ENCODE measurements at places on chromosomes 6 and 20. TPM values are rescaled to one million over a fixed set of nuclear protein-coding genes. Genes with fewer than 3 reads are reported as not detected.

DNA sequence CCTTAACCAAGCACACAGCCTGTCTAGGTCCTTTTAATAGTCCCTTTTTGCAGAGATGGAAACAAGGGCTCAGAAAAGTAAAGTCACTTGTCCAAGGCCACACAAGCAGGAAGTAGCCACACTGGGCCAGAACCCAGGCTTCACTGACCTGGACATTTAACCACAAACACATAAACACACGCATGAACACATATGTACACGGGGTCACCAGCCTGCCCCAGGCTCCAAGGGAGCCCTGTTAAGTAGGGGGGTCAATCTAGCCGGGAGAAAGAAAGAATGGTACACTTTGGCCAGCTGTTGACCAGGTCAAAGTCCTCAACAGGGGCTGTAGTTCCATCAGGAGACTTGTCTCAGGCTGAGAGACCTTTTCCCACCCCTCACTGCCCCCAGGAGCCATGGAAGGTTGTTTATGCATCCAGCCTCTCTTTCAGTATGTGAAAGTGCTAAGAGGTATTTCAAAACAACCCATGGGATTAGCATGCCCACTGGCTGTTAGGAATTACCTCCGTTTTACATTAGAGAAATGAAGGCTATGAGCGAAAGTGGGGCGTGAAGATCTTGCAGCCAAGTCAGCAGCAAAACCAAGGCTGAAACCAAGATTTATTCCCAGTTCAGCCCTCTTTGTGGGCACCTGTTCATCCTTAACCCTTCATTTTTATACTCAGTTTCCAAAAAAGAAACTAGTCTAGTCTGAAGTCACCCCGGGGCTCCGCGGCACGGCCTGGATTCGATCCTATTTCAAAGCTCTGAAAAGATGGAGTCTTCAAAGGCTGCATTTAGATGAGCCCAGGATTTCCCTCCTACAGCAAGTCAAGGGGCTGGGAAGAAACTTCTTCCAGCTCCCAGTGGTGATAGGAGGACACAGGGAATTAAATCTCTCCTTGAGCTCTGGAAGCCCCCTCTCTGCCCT is 9.8 kb downstream of the SDC4 start:
- DNase-seq, result no peak

Gene IRF4
- 1.0 TPM for total RNA-seq

DNA sequence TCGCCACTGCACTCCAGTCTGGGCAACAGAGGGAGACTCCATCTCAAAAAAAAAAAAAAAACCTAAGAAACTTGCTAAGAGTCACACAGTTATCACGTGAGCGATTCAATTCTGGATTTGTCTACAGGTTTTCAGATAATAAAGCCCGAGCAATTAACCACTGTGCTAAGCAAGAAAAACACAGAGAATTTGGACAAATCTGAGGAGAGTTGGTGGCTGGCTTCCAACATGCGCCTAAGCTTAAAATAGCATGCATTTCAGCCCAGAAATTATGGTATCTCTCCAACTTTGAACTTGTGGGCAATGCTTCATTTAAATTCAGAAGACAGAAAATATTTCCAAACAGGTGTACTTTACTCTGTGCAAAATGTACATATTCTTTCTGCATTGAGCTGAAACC is 232.9 kb downstream of the TSHZ2 start:
- no peak for DNase-seq

Gene PRDM13
- total RNA-seq, result 1.6 TPM

DNA sequence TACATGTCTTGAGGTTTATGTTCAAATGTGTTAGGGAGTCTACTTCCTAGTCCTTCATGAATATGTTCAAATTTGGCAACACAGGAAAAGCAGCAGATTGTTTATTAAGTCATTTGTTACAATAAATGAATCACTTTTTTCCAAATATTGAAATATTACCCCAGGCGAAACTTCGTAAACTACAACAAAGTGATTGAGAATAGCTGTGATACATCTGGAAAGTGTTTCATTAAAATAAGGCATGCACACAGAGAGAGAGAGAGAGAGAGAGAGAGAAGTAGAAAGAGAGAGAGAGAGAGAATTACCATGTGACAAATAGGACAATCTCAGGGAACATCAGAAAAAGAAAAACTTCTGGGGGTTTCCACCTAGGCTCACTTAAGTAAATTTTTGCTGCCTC is 363.1 kb upstream of the PTCHD4 start:
- no peak for DNase-seq

GRCh38 chr20:59949911-59950310 is 8.3 kb upstream of the CDH26 start:
- no peak for DNase-seq

DNA sequence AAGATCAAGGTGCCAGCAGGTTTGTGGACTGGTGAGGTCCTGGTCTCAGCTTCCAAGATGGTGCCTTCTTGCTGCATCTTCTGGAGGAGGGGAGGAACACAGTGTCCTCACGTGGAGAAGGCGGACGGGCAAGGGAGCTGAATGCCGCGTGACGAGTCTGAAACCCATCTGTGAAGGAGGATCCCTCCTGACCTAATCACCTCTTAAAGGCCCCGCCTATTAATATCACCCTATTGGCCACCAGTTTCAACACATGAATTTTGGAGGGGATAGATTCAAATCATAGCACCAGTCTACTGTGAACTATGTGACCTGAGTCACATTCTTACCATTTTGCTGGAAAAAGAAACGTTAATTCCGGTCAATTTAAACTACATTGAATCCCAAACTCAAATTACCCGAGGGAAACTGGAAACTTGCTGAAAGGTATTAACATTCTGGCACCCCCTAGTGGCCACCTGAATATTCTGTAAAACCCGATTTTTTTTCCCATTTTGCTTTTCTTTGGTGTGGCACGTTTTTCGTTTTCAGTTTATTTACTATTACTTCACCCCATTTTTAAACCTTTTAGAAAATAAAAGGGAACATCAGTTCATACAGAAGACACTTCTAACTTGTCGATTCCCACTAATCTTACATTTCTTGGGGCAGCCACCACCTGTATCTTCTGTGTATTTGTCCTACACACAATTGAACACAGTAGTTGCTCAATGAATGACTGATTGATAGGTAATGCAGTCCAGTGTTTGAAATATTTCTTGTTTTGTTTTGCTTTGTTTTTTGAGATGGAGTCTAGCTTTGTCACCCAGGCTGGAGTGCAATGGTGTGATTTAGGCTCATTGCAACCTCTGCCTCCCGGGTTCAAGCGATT is 17.9 kb upstream of the CCDC170 start:
- peak; percentile 26 for DNase-seq

- DNase-seq, result no peak
These were observed 17.6 kb downstream of the NEDD9 start for GRCh38 chr6:11214901-11215300.

DNA sequence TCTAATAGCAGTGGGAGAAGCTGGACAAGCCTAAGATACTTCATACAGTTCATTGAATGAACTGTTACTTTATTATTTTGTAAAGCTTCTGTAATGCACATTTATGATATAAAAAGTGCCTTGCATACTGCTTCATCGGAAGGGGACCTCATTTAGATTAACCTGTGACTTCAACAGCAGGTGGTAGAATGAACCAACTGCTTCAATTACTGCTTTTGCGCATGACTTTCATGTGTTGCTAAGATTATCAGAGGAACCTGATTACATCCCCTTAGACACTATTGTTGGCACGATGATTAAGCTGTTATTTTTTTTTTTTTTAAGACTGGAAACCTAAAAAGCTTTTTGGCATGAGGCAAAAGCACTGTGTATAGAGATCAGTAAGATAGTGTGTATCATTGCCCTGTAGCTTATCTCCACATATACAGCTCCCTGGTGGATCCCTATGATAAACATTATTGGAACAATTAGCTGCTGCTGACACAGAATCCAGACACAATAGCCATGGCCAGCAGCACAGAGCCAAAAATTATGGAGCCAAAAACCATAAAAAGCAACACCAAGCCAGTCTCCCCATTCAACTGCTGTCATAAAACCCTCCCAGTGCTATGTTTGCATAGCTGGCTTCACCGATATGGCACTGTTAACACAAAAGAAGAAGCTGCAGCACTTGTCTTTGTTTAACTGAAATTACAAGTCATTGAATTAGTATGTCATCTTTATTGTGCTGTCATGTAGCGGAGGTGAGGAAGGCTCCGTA is 731.6 kb upstream of the MMS22L start:
- no peak for DNase-seq

DNA sequence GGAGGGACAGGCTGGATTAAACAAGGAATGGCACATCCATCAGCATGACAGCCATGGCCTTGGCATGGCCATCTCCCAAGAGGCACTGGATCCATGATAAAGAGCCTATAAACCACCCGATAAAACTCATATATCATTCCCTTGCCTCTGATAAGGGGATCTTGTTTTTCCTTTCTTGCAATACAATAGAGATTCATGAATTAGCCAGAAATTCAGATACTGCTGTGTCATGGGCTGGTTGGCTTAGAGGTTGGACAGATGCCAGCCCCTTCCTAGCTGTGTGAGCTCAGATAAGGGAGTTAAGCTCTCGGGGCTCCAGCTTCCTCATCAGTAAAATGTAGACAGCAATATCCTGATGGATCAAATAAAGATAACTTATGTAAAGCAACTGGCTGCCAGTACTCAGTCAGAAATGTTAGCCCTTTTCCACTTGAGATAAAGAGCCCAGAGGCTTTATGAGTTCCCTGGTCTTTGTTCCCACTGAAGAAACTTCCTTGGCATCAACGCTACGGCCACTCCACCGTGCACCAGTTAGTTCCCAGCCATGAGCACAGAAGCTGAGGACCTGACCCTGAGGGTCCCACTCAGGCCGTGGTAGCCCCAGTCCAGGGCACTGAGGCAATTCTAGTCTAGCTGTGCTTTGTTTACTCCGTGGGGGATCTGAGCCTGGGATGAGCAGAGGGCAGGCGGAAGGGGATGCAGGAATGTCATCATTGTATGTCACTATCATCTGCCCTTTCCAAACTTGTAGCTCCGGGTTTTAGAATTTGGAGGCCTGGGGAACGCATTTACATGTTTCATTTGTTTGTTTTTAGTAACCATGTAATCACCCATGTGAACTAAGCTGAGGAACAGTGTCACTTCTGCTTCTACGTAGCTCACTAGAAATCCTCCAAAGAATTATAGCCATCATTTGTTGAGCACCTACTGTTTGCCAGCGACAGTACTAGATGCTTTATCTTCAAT is 67.2 kb upstream of the TBC1D7 start:
- DNase-seq, result peak; percentile 52

DNA sequence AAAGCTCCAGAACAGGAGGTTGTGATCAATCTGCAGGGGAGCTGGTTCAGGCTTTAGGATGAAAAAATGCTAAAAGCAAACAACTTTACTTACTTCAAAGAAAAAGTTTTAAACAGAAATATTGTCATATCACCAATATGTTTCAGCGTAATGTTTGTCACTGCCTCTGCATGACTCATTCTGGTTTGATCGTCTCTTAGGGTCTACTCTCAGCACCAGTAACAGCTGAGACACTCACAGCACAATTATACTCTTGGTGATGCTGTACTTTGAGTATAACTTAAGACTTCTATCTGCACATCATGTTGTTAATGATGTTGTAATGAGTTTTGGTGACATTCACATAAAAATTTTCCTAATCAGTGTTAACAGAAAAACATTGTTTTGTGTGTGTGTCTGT is 665.4 kb downstream of the EPM2A start:
- DNase-seq, result no peak

Gene LY6G6C
- total RNA-seq, result not detected

- no peak for DNase-seq
These were observed 421.8 kb upstream of the SLC35B3 start for GRCh38 chr6:8857160-8857559.

Gene NDUFAF5
- total RNA-seq, result 37.5 TPM

- DNase-seq, result no peak
These were observed 38.7 kb downstream of the STAU1 start for GRCh38 chr20:49149281-49150045.

DNA sequence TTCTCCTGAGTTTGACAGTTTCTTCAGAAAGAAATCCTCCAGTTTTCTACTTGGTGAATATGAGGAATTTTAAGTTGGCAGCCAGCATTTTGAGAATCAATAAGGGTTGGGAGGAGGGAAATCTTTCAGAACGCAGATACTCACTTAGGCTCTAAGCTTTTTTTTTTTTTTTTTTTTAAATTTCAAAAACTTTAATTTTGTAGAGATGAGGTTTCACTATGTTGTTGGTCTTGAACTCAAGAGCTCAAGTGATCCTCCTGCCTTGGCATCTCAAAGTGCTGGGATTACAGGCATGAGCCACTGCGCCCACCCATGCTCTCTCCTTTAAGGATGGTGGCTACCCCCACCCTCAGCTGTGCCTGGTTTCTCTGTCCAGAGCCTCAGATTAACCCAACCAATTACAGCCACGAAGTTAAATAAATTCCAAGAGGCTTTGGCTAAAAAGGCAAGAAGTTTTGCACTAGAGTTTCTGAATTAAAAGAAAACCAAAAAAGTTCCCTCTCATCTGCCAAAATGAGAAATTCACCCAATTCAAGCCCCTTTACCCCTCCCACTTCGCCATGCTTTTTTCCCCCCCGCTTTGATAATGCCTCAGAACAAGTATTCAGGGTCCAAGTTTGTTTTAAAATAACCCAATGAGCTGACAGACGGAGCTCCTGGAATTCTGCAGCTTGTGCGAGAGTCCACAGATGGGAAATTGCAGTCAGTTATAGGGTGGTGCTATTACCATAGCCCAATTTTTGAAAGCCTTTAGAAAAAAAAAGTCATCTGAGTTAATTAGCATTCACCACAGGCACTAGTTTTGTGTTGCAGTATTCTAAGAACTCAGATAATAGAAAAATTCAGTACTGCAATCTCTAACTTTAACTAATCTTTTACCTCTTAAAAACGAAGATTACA is 94.3 kb upstream of the BEND3 start:
- no peak for DNase-seq

Gene GNAS-AS1
- 1.7 TPM for total RNA-seq

- DNase-seq, result no peak
These were observed 192.6 kb upstream of the CST7 start for GRCh38 chr20:24756292-24757025.

- DNase-seq, result peak; percentile 31
These were observed 330.9 kb upstream of the CDH4 start for GRCh38 chr20:60921022-60921622.

DNA sequence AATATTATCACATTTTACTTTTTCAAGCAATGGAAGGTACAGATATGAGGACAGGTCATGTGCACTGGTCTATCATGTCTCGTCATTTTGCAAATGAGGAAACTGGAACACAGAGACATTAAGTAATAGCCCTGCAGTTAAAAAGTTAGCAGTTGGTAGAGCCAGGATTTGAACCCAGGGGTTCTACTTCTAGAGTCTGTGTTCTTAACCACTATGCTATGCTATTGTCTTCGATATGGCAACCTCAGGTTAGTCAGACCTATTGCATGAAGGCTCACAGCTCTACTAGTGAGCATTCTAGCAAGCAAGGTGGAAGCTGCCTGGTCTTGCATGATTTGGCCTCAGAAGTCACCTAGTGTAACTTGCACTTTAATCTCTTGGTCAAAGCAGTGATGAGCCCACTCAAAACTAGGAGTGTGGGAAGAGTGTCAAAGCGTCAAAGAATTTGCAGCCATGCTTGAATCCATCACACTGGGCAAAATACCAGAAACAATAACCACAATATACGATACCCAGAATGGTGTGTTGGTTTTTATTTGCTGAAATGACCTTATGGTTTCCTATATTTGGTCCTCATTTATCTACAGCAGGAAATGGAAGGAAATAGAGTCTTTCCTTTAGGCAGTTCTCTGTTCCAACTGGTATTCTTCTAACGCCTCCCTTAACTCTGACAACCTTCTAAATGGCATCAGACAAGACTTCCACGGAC is 20.4 kb upstream of the BMP2 start:
- no peak for DNase-seq

GRCh38 chr6:70152786-70153185 is 150.1 kb downstream of the COL9A1 start:
- DNase-seq, result no peak
